ENCODE measurements at places on chromosomes 4 and X.
A peak's percentile ranks its signal among the peaks of the same experiment; 100 is the strongest.

- no peak for DNase-seq
Observed at GRCh38 chrX:94288972-94289371, 615.0 kb downstream of the FAM133A start.

- no peak for DNase-seq
Observed at GRCh38 chr4:165288639-165289422, 38.6 kb upstream of the MSMO1 start.

DNA sequence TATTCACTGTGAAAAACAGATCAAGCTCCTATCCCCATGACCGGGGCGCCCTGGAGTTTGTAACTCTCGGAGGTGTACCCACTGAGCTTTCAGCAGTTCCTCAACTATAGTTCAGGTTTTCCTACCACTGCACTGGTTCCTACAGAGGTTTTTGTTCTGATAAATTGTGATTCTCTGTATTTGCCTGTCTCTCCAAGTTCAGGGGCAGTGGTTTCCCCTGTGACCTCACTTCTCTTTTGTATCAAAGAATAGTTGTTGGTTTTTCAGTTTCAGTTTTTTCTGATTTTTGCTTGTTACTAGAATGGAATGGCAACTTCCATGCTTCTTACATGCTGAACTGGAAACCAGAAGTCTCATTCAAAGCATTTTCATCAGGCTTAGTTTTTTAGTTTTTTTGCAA lies 56.8 kb upstream of the PLS3 start:
- DNase-seq = no peak

GRCh38 chr4:121380776-121381462 lies at the start of gene QRFPR:
Gene QRFPR, minus strand, starts transcription at chr4:121381018. Its CDS starts 371 bp downstream, at chr4:121380647.
- DNase-seq = no peak

DNA sequence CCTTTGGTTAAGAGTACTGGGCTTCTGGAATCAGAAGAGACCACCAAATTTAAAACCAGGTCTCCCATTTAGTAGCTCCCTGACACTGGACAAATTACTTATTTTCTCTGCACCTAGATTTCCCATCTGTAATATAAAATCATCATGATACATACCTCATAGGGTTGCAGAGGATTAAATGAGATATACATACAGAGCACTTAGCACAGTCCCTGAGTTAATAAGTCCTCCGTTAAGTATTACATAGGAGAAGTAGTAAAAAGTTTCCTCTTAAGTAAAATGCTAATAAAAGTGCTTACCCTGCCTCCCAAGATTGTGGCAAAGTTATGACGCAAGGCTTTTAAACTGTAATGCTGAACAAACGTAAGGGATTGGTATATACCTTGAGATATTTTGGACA lies 539 bp upstream of the CHIC1 start:
- DNase-seq = no peak

- no peak for DNase-seq
Observed at GRCh38 chrX:10974920-10975319, 136.2 kb upstream of the HCCS start.

DNA sequence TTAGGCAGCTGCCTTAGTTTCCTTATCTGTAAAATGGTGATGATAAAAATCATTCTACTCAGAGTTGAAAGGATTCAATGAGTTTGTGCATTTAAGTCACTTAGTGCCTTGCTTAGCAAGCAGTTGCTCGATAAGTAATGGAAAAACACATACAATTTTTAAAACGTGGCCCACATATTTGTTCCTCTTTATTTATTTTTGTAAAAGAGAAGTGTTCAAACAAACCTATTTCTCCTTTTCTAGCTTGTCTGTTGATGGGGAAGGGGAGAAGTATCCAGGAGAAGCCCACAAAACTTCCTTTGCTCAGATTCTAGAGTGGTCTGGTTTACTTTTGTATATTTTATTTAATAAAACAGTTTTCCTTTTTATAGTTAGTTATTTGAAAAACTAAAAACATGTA lies 3.3 kb upstream of the HPGDS start:
- no peak for DNase-seq

DNA sequence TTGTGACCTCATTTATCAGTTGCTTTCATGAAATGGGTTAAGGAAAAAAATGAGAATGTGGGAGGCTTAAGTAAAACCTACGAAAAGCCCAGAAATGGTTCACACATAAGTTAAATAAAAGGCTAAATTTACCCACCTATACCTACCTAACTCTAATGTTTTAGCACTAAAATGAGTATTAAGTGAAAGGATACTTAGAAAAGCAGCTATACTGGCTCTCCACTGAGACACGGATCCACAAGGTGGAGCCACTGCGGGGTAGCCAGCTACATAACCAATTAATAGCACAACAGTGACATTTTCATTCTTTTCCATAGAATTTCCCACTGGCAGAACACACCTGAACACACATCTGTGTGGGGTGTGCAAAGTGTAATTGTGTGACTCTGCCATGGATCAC lies 101.9 kb downstream of the MAML3 start:
- DNase-seq = no peak

- DNase-seq = no peak
Observed at GRCh38 chr4:67546004-67546356, 677 bp upstream of the CENPC start.

- no peak for DNase-seq
Observed at GRCh38 chr4:77582156-77582555, 23.5 kb upstream of the CXCL13 start.

- DNase-seq = no peak
Observed at GRCh38 chrX:37745835-37746217, 34.0 kb upstream of the CYBB start.

GRCh38 chrX:100995469-100995868 lies 26.0 kb downstream of the ARL13A start:
- DNase-seq = no peak

DNA sequence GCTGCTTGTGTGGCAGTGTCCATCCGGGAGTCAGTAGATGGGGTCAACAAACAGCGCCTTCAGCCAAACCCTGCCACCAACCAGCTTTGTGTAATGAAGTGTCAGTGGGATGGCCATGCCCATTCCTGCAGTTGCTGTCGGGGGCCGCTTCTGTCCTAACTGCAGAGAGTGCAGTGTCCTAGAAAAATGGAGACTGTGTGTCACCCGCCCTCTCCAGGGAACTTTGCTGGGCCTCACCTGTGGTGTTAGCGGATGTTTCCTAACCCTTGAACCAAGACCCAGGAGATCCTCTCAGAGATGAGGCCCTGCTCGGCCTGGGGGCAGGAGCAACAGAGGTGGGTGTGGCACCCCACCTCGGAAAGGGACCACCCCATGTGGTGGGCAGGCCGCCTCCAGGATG lies 35.3 kb upstream of the HGFAC start:
- DNase-seq = no peak

DNA sequence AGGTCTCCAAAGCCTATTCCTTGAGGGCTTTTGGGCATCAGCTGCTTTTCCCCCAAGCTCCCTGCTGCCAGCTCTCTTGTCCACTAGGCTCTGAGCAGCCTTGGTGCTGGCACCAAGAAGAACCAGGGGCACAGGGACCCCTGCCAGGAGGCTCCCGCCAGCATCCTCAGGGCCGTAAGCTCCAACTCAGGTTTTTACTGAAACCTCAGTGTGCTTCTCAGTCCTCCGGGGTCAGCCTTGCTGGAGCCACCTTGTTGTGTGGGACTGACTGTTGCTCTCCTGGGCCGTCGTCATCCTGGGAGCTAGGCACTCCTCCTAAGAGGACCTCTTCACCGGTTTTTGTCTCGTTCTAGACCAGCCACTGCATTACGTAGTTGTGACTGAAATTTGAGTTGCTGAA lies 38.9 kb downstream of the NOP14 start:
- no peak for DNase-seq

- no peak for DNase-seq
Observed at GRCh38 chrX:65745427-65745826, 78.0 kb downstream of the MSN start.

GRCh38 chr4:77015390-77015789 lies 60.4 kb downstream of the CCNI start:
- DNase-seq = no peak

- no peak for DNase-seq
Observed at GRCh38 chr4:179447308-179447707, 2005.1 kb upstream of the AGA start.

DNA sequence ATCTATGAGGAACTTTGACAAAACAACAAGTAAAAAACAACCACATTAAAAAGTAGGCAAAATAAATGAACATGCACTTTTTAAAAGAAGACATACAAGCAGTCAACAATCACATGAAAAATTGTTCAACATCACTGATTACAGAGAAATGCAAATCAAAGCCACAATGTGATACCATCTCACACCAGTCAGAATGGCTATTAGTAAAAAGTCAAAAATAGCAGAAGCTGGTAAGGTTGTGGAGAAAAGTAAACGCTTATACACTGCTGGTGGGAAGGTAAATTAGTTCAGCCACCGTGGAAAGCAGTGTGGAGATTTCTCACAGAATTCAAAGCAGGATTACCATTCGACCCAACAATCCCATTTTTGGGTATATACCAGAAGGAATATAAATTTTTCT lies 17.0 kb upstream of the LNX1 start:
- no peak for DNase-seq

GRCh38 chr4:1192091-1192492 lies 19.7 kb upstream of the SPON2 start:
- no peak for DNase-seq

GRCh38 chr4:37623940-37624339 lies 62.2 kb downstream of the RELL1 start:
- DNase-seq = no peak

DNA sequence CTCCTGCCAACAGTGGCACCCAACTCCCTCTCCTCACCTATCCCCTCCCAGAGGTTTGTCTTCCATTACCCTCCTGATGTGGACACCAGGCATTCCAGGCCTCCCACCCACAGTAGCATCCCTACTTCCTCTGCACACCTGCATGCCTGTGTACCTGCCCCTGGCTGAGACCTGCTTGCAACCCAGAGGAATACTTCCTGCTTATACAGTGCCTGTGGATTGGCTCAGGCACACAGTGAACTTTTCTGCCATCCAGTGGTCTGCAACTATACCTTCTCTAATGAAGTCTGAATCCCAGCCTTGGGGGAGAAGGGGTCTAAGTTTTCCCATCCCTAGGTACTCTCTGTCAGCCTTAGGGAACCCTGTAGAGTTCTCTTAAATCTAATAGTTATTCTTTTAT lies 169.9 kb downstream of the IQCM start:
- DNase-seq = no peak

DNA sequence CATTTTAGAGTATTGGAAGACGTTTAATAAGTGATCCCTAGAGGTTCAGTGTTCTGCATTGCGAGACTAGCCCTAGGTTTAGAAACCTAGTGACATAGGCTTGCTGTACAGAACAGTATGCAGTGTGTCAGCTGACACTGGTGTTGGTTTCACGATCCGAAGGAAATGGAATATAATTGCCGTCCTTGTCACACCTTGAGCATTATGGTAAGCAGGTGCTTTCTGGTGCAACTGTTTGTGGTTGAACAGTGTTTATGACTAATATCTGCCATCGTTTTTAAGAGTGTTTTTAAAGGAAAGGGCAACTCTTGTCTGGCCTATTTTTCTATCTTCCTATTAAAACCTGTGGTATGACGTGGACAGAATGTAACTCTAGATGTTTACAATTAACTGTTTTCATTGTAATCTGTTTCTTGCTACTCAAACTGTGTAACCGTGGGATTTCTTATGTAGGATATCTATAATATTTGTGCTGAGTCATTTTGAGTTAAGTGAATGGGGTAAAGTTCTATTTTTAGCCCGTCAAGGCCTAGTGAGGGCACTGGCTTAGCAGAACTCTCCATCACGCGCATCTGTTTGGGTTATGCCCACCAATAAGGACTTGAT lies 53.8 kb upstream of the TBC1D14 start:
- DNase-seq = peak; percentile 20

- DNase-seq = no peak
Observed at GRCh38 chr4:65515646-65516045, 154.6 kb downstream of the EPHA5 start.

DNA sequence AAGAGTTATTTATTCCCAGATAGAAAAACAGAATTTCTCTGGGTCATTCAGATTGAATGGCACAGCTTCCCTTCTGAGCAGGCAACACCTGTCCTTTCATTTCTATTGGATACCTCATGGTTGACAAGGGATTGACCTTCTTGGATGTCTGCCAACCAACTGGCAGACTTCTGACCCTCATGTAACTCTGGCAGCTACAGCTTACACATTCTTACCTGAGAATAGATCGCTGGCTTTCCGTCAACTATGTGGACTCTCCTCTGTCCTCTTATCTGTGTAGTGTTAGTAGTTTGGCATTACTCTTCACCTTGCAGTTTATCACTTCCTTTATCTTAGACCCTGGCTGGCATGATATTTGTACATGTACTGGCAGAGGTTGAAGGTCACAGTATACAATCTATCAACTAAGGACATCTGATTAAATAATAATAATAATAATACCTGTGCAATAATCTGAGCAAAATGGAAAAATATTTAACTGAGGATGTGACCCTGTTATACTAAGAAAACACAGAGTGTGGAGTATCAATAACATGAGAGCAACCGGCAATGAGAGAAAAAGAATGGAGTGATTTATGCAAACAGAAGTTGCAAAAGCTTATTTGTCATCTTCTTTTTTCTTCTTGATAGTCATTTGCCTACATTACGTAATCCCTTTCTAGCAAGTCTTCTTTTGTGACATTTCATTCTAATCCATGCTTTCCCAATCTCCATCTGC lies 1118.2 kb downstream of the ARAP2 start:
- DNase-seq = no peak

GRCh38 chr4:3826247-3827172 lies 60.3 kb downstream of the ADRA2C start:
- DNase-seq = no peak

GRCh38 chr4:112279025-112279881 lies 6.5 kb downstream of the TIFA start:
- no peak for DNase-seq

- DNase-seq = no peak
Observed at GRCh38 chr4:105607876-105608275, 55.5 kb downstream of the ARHGEF38 start.

GRCh38 chr4:171629182-171629581 lies 184.0 kb upstream of the GALNTL6 start:
- DNase-seq = no peak

- DNase-seq = no peak
Observed at GRCh38 chr4:56318555-56318954, 68.7 kb downstream of the AASDH start.
